ENCODE measurements at places on chromosomes 4 and X.

- DNase-seq = no peak
- H3K27me3 ChIP-seq = no peaks in the 10 kb centered on the region
- no peaks in the 10 kb centered on the region for H3K36me3 ChIP-seq
- H3K4me1 ChIP-seq = no peaks in the 10 kb centered on the region
- no peak overlapping the region for H3K4me3 ChIP-seq
- no peak overlapping the region for H3K27ac ChIP-seq
Observed at GRCh38 chrX:123311486-123311885, 127.4 kb downstream of the GRIA3 start.

DNA sequence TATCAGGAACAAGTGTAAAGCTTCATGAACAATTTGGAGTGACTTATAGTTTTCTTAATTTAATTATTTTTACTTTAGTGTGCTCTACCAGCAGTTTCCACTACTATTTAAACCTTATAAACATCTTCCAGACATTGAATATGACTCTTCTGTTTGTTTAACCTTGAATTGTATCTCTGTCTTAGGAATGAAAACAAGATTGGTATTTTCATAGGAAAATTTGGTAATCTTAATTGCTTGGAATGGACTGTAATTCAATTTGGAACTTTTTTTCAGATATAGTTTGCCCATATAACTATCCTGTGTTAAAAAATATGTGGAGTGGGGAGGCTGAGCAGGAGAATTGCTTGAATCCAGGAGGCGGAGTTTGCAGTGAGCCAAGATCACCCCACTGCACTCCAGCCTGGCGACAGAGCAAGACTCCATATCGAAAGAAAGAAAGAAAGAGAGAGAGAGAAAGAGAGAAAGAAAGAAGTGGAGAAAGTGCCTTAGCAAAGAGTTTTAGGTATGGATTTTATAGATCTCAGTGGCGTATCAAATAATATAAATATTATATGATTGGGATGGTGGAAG lies 242.4 kb downstream of the BMPR1B start:
- H3K36me3 ChIP-seq = no peaks in the 10 kb centered on the region
- H3K27ac ChIP-seq = no peak overlapping the region
- H3K4me3 ChIP-seq = no peak overlapping the region
- H3K4me1 ChIP-seq = no peaks in the 10 kb centered on the region

DNA sequence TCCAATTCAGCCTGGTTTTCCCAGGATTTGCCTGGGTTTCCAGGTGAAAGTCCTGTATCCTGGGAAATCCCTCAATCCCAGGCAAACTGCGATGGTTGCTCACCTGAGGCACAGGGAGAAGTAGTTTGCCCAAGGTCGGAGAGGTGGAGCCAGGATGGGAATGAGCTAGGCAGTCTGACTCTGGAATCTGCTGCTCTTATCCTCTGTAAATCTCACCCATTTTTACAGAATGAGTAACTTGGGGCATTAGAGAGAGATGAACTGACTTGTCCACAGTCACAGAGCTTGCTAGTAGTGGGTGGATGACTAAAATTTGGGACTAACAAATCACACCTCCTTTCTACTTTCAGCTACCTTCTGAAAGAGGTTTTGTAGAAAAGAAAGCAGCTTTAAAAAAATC lies 9.8 kb upstream of the ARX start:
- H3K4me3 ChIP-seq = no peak overlapping the region
- H3K27ac ChIP-seq = no peak overlapping the region
- peaks cover 53% of the 10 kb centered on the region for H3K27me3 ChIP-seq

- no peaks in the 10 kb centered on the region for H3K27me3 ChIP-seq
- DNase-seq = peak; percentile 4
- no peak overlapping the region for H3K4me3 ChIP-seq
- H3K4me1 ChIP-seq = no peaks in the 10 kb centered on the region
- H3K36me3 ChIP-seq = no peaks in the 10 kb centered on the region
Observed at GRCh38 chrX:120790118-120790517, 85.5 kb downstream of the CT47B1 start.

DNA sequence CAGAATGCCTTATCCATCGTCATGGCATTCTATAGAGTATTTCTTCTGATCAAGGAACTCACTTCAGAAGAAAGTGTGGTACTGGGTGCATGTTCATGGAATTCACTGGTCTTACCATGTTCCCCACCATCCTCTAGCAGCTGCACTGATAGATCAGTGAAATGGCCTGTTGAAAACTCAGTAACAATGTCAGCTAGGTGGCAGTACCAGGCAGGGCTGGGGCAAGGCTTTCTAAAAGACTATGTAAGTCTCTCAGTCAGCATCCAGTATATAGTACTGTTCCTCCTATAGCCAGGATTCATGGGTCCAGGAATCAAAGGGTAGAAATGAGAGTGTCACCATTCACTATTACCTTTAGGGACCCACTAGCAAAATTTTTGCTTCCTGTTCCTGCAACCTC lies 15.8 kb upstream of the LDB2 start:
- DNase-seq = no peak
- peaks cover 5% of the 10 kb centered on the region for H3K4me1 ChIP-seq
- H3K27me3 ChIP-seq = no peaks in the 10 kb centered on the region
- no peaks in the 10 kb centered on the region for H3K36me3 ChIP-seq
- H3K4me3 ChIP-seq = no peak overlapping the region

DNA sequence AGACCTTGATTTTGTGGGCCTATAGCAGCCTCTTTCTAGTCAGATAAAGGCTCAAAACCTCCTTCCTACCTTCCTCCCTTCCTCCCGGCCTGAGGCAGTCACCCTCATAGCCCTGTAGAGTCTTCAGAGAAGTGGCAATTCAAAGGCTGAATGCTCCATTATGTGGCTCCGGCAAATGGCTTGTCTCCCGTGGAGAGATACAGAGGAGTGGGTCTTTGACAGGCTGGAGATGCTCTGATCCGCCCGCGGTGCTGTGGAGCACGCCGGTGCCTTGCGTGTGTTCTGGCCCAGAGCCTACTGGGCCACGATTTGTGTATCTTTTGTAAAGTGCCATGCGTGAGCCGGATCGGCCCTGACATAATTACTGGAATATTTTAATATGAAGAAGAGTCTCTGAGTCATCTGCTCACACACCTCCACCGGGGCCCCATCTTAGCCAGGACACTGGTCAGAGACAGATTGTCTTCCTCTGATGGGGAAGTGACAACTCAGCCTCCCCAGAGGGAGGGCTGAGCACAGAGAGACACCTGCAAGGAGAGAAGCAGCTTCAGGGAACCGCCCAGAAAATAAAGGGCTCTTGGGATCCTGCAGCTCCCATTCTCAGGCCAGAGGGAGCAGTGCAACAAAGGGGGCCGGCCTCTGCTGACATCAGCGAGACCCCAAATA lies 88.7 kb downstream of the DCTD start:
- no peak overlapping the region for H3K27ac ChIP-seq
- peaks cover 74% of the 10 kb centered on the region for H3K27me3 ChIP-seq
- peaks cover 4% of the 10 kb centered on the region for H3K4me1 ChIP-seq
- DNase-seq = no peak
- no peaks in the 10 kb centered on the region for H3K36me3 ChIP-seq
- H3K4me3 ChIP-seq = no peak overlapping the region

- no peak overlapping the region for H3K4me3 ChIP-seq
- DNase-seq = no peak
- H3K36me3 ChIP-seq = peaks cover 11% of the 10 kb centered on the region
- H3K27me3 ChIP-seq = no peaks in the 10 kb centered on the region
- H3K4me1 ChIP-seq = peaks cover 4% of the 10 kb centered on the region
Observed at GRCh38 chr4:184801781-184802696, 23.7 kb downstream of the ACSL1 start.

DNA sequence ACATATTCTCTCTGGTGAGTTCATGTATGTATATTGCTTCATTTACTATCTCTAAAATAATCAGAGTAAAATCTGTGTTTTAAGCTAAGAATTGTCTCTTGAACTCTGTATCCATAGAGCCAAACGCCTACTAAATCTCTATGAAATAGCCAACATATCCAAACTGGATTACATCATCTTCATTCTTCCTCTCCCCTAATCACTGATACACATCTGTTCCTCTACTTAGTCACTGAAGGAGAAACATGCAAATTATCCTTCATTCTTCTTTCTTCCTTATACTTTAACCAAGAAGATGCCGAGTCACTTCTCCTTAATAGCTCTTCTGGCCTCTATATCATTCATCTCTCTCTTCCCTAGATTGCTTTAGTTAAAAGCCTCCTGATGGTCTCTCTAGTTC lies 630.4 kb upstream of the FTHL17 start:
- H3K27ac ChIP-seq = no peak overlapping the region
- H3K4me1 ChIP-seq = no peaks in the 10 kb centered on the region
- no peak overlapping the region for H3K4me3 ChIP-seq
- no peaks in the 10 kb centered on the region for H3K27me3 ChIP-seq
- H3K36me3 ChIP-seq = no peaks in the 10 kb centered on the region

DNA sequence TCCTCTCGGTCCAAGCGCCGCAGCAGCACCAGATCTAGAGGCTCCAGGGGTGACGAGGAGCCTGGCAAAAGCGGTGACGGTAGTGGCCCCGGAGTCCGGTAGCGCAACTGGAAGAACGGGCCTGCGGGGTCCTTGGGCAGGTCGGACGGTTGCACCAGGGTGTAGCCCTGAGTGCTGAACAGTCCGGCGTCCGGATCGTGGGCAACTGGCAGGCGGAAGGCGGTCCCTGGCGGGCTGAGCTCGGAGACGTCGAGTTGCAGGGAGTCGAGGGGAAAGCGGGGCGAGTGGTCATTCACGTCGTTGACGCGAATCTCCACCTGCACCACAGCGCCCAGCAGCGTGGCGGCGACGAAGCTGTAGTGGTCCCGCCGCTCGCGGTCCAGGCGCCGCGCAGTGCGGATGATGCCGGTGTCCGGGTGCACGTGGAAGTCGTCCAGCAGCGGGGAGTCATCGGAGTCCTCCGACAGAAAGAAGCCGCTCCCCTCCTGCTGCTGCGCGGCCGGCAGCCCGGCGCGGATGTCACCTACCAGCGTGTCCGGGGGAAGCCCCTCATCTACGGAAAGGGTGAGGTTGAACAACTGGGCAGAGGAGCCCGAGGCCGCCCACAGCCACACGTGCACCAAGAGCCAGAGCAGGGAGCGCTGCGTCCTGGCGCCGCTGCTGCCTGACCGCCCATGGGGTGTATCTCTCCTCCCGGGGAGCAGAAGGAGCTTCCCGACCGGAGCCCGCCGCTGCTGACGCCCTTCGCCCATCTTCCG lies 837 bp downstream of the DCHS2 start:
- no peak overlapping the region for H3K27ac ChIP-seq
- H3K4me1 ChIP-seq = peaks cover 8% of the 10 kb centered on the region
- H3K36me3 ChIP-seq = no peaks in the 10 kb centered on the region
- no peak for DNase-seq

GRCh38 chr4:183986971-183987946 lies 82.2 kb downstream of the STOX2 start:
- H3K4me3 ChIP-seq = no peak overlapping the region
- H3K27ac ChIP-seq = no peak overlapping the region
- no peaks in the 10 kb centered on the region for H3K4me1 ChIP-seq

- H3K27me3 ChIP-seq = no peaks in the 10 kb centered on the region
- H3K4me1 ChIP-seq = peaks cover 53% of the 10 kb centered on the region
- DNase-seq = no peak
- H3K4me3 ChIP-seq = peak overlapping the region; percentile 100
Observed at GRCh38 chr4:56976283-56976836, 1.0 kb downstream of the NOA1 start.

DNA sequence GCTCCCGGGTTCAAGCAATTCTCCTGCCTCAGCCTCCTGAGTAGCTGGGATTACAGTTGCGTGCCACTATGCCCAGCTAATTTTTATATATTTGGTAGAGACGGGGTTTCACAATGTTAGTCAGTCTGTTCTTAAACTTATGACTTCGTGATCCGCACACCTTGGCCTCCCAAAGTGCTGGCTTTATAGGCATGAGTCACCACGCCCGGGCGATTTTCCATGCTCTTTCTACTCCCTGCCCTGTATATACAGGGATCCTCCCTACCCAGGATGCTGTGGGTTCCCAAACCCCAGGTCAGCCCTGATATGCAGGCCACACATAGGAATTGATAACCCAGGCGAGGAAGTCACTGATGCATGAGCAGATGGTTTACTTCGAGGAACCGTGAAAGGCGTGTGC lies 31.4 kb downstream of the SSX5 start:
- H3K27ac ChIP-seq = no peak overlapping the region
- no peak for DNase-seq
- H3K4me1 ChIP-seq = no peaks in the 10 kb centered on the region
- H3K4me3 ChIP-seq = no peak overlapping the region

DNA sequence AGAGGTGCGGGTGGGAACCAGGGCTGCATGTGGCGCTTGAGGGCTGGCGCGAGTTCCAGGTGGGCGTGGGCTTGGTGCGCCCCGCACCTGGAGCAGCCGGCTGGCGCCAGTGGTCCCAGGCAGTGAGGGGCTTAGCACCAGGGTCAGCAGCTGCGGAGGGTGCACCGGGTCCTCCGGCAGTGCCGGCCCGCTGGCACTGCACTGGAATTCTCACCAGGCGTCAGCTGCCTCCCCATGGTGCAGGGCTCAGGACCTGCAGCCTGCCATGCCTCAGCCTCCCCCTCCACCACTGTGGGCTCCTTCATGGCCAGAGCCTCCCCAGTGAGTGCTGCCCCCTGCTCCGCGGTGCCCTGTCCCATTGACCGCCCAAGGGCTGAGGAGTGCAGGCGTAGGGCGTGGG lies 174.0 kb downstream of the ADAM29 start:
- no peaks in the 10 kb centered on the region for H3K4me1 ChIP-seq
- no peak overlapping the region for H3K27ac ChIP-seq
- no peak for DNase-seq
- no peak overlapping the region for H3K4me3 ChIP-seq
- no peaks in the 10 kb centered on the region for H3K27me3 ChIP-seq

DNA sequence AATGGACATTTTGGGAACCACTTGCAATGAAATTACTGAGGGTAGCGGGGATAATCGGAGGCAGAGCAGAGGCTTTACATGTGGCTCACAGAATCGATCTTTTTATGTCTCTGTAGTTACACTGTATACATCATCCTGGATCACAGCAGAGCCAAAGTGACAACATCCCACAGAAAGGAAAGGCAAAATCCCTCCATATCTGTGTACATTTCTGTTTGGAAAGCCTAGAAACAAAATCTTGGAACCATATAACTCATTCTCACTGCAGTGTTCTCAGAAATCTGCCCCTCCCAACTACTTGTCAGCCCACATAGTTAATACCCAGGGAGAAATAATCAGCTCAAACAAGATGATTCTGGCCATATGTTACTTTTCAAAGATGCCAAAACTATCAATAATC lies 211.6 kb downstream of the DCLK2 start:
- no peak overlapping the region for H3K4me3 ChIP-seq
- no peak for DNase-seq
- no peaks in the 10 kb centered on the region for H3K4me1 ChIP-seq
- H3K27ac ChIP-seq = no peak overlapping the region

GRCh38 chr4:77044461-77045150 lies 31.2 kb downstream of the CCNI start:
- H3K27me3 ChIP-seq = no peaks in the 10 kb centered on the region
- peaks cover 5% of the 10 kb centered on the region for H3K4me1 ChIP-seq
- peaks cover 33% of the 10 kb centered on the region for H3K36me3 ChIP-seq
- no peak overlapping the region for H3K4me3 ChIP-seq

GRCh38 chr4:120704538-120704937 lies 218.0 kb downstream of the PRDM5 start:
- H3K4me1 ChIP-seq = no peaks in the 10 kb centered on the region
- peaks cover 5% of the 10 kb centered on the region for H3K27me3 ChIP-seq
- no peak overlapping the region for H3K27ac ChIP-seq
- no peak overlapping the region for H3K4me3 ChIP-seq
- H3K36me3 ChIP-seq = no peaks in the 10 kb centered on the region

All from effector memory CD8-positive, alpha-beta T cell (primary cell).